Neural progenitor cell (in vitro differentiated cells): ENCODE measurements at places on chromosomes 4 and X.
A peak's percentile ranks its signal among the peaks of the same experiment; 100 is the strongest.

DNA sequence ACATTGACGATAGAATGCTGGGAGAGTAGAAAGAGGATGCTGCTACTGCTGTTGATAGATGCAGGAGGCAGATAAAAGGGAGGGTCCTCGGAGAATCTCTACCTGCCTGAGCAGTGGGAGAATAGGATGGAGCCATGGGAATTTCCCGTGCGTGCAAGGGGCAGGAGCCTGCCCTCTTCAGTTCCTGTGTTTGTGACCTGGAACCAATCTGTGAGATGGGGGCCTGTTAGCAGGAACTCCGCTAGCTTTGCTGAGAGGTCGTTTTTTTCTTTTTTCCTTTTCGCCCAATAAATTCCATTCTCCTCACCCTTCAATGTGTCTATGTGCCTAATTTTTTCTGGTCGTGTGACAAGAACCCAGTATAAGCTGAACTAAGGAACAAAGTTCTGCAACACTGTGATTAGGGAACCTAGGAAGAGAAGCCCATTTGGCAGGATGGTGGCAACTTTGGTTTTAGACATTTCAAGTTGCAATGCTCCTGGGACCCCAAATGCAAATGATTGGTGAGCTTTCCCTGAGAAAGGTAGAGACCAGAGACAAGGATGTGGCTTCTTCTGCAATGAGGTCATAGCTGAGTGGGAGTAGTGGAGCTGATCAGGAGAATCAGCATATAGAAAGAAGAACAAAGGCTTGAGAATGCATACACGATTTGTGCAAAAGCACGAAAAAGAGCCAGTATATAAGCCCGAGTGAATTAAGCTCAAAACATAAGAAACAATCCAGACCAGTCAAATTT, 23.9 kb downstream of the SLC39A8 start:
- DNase-seq, result no peak

GRCh38 chrX:128518508-128518907, 466.3 kb upstream of the ACTRT1 start:
- DNase-seq, result peak; percentile 29

DNA sequence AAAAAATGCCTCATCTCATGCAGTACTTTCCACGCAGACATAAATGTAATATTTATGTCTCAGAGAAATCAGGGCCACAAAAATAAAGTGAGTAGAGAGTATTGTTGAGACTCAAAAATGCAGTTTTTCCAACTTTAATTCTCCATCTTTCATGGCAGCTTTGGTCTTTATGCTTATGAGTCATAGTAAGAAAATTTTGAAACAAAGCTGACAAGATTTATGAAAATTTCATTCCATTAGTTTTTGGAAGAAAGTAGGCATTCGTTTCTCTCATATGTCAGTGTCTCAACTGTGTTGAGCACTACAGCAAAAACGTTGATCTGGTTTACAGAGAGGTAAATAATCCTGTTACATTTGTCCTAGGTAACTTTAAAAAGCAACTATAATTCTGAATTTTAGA, 656.8 kb downstream of the IQCM start:
- no peak for DNase-seq

- peak; percentile 77 for DNase-seq
These were observed at the start of gene IDUA for GRCh38 chr4:986879-987623. IDUA (plus strand) TSS chr4:987044; CDS start chr4:987085, 41 bp downstream.

DNA sequence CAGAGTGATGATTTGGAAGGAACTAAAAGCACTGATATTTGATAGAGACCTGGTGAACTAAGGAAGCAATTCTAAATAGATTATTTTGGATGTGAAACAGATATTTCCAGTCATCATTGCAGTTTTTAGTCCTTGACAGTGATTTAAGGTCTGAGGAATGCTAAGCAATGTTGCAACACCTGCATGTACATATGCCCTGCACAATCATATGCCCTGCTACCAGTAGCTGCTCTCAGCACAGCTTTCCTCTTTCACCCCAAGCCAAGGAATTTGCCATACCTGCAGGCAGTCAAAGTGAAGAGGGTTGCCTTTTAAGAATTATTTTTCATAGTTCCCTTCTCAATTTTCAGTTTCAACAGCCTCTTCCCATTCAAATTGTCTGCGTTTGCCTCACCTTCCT, 8.7 kb upstream of the FAM47A start:
- DNase-seq, result no peak

DNA sequence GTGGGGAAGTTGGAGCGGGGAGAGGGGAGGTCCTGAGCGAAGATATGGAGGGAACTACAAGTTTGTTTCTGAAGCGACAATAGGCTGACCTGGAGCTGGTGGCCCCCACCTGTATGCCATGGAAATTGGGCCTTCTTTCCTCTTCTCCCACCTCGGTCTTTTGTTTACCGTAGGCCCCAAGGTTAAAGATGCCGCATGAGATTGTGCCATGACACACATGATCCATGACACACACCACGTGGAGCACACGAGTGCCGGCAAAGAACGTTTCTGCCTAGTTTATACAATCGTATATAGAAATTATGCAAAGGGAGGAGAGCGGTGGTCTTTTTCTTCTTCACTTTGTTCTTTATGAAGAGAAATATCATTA, 408 bp downstream of the TMEM33 start:
- DNase-seq, result no peak

- DNase-seq, result no peak
These were observed 157.8 kb downstream of the ANTXR2 start for GRCh38 chr4:79915246-79915645.

- no peak for DNase-seq
These were observed 30.5 kb upstream of the CT83 start for GRCh38 chrX:116493271-116493670.

DNA sequence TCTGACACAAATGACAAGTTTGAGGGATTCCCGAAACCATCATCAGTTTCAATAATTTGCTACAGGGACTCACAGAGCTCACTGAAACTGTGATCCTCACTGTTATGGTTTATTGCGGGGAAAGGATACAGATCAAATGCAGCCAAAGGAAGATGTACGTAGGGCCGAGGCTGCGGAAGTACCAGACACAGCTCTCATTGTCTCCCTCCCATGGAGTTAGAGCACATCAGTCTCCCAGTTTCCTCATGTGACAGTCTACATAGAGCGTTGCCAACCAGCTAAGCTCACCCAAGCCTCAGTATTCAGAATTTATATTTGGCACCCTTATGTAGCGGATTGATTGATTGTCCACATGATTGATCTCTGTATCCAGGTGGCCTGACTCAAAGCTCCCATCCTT, 137.8 kb upstream of the TENM3 start:
- DNase-seq, result no peak

- no peak for DNase-seq
These were observed 45.0 kb downstream of the TET2 start for GRCh38 chr4:105191621-105192210.

- DNase-seq, result no peak
These were observed 95.8 kb downstream of the ATXN3L start for GRCh38 chrX:13223868-13224567.

DNA sequence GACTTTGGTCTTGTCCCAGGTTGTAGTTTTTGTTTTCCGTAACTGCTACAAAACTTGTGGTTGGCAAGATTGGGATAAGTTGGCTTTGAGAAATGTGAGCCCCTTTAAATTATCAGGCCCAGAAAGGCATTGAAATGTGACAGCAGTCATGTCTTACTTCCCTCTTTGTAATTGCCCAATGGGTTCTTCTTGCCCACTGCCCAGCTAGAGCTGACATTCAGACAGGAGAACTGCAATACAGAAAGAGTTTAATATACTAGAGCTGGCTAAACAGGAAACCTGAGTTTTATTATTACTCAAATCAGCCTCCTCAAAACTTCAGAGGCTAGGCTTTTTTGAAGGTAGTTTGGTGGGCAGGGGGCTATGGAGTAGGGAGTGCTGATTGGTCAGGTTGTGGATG, 288.3 kb downstream of the ZNF674 start:
- no peak for DNase-seq

DNA sequence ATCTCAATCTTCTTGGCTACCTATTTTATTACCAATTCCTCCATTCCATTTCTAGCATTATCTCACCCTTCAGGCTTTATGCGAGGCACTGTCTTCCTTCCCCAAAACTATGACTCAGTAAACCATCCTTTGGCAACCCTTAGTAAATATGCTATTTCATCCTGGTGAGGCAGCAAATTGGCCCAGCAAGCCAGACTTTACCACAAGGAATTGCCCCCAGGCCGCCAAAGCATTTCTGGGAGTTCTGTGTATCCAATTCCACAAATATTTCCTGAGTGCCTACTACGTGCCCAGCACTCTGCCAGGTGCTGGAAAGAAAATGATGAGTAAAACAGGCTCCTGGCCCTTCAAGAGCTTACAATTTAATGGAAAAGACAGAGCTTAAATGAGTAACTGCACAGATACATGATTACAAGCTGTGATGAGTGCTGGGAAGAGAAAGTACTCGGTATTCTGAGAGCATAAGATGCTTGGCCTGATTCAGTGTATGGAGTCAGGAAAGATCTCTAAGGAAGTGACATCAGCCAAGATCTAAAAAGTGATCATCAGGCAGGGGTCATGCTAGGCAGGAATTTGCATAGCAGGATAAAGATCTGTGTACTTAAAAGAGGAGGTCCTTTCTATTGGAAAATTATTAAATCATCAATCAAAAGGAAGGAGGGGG, 193.8 kb downstream of the ADAMTS3 start:
- no peak for DNase-seq

DNA sequence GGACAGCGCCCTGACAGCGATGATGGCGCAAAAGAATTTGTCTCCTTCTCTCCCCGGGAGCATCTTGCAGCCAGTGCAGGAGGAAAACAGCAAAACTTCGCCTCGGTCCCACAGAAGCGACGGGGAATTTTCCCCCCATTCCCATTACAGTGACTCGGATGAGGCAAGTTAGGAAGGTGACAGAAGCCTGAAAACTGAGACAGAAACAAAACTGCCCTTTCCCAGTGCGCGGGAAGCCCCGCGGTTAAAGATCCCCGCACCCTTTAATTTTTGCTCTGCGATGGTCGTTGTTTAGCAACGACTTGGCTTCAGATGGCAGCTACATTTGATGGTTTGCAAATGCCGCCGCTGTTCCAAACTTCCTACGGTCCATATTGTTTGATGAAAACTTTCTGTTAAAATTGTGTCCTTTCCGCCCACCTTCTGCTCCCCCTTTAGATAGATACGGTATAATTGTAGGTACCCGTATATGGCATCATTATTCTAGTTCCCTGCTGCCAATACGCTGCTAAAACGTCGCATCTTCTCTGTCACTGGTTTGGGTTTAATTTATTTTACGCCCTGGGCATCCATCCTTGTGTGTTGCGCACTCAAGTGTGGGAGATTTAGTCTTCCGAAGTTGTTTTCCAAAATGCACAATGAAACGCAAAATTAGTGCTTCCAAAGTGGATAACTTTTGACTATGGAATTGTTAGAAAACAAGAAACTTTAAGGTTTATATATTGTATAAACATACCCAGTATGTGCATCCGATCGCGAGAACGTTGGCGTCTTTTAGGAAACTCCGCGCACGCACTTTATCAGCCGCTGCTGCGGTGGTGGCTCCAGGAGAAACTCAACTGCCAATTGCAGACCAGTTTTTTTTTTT, 1.5 kb downstream of the ATOH1 start:
- DNase-seq, result peak; percentile 49

- no peak for DNase-seq
These were observed 5.4 kb downstream of the DAPP1 start for GRCh38 chr4:99821918-99822503.

- DNase-seq, result no peak
These were observed 175.1 kb upstream of the RADX start for GRCh38 chrX:106436691-106437090.

GRCh38 chr4:96016634-96017299, 176.9 kb downstream of the PDHA2 start:
- DNase-seq, result no peak

- no peak for DNase-seq
These were observed 6.8 kb downstream of the AKAP17A start for GRCh38 chrX:1598021-1598875.

DNA sequence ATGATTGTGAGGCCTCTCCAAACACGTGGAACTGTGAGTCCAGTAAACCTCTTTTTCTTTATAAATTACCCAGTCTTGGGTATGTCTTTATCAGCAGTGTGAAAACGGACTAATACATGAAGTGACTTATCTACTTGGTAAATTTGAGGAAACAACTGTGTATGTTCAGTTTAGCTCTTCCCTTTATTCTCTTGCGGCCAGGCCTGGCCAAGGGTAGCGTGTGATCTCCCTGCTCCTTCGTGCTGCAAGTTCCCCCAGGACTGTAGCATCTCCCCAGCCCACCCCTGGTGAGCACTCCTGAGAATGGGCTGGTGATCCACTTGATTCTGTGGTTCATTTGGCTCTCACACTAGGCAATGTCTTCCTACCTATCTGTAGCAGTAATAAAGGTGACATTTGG, 53.2 kb upstream of the CHRNA9 start:
- no peak for DNase-seq

DNA sequence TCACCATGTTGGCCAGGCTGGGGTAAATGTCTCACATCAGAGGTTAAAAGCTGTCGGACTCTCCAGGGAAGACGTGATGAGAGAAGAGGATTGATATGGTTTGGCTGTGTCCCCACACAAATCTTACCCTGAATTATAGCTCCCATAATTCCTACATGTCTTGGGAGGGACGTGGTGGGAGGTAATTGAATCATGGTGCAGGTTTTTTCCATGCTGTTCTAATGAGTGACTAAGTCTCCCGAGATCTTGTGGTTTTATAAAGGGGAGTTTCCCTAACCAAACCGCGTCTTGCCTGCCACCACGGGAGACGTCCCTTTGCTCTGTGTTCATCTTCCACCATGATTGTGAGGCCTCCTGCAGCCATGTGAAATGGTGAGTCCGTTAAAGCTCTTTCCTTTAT, 64.4 kb downstream of the ASMT start:
- no peak for DNase-seq

GRCh38 chr4:149498246-149498645, 317.4 kb downstream of the IQCM start:
- no peak for DNase-seq

GRCh38 chr4:12723849-12724447, 760.2 kb downstream of the RAB28 start:
- DNase-seq, result peak; percentile 11

GRCh38 chrX:54786967-54787366, 11.1 kb downstream of the ITIH6 start:
- no peak for DNase-seq

- DNase-seq, result no peak
These were observed 13.5 kb downstream of the MAOB start for GRCh38 chrX:43868791-43869190.

DNA sequence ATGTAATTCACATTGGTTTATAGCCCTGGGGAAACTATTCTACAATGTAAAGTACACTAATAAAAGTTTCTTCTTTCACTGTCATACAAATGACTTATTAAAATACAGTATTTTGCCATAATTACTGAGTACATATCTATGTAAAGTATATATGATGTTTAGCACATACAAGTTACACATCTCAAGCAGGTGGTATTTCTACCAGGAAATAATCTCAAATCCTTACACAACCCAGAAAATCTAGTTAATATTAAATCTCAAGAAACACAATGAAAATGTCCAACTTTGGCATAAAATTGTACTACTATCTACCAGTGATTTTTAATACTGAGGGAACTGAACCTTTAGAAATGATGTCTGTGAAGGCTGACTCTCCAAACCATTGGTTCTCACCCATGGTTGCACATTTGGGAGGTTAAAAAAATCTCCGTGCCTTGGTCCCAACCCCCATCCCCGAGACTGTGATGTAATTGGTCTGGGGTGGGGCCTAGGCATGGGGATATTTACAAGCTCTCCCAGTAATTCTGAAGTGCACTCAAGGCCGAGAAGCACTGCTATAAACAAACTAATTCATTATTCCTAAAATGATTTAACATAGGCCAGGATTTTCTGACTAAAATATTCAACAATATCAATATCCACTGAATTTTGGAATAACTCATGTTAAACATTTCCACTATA, 27.6 kb downstream of the MAP3K15 start:
- no peak for DNase-seq

GRCh38 chr4:158018221-158018830, 154.5 kb downstream of the GASK1B start:
- DNase-seq, result no peak
